Left renal cortex interstitium (tissue), 4 donors: ENCODE measurements at places on chromosomes 11 and 22. TPM values are rescaled to one million over a fixed set of nuclear protein-coding genes. Genes with fewer than 3 reads are reported as not detected.

Gene HEPHL1
- 0.10 TPM for polyA plus RNA-seq

Gene CTTN
- 141 TPM for polyA plus RNA-seq

Gene KCNK7
- polyA plus RNA-seq, result 0.21 TPM

Gene OAF
- polyA plus RNA-seq, result 54.2 TPM

GRCh38 chr22:42299586-42300258, 29.3 kb upstream of the TCF20 start:
- DNase-seq, result no peak

- peak; percentile 44 for DNase-seq
Measured at GRCh38 chr11:66639066-66639813, 737 bp downstream of the RBM4 start.

- DNase-seq, result no peak
Measured at GRCh38 chr22:28930357-28931007, 47.1 kb downstream of the ZNRF3 start.

DNA sequence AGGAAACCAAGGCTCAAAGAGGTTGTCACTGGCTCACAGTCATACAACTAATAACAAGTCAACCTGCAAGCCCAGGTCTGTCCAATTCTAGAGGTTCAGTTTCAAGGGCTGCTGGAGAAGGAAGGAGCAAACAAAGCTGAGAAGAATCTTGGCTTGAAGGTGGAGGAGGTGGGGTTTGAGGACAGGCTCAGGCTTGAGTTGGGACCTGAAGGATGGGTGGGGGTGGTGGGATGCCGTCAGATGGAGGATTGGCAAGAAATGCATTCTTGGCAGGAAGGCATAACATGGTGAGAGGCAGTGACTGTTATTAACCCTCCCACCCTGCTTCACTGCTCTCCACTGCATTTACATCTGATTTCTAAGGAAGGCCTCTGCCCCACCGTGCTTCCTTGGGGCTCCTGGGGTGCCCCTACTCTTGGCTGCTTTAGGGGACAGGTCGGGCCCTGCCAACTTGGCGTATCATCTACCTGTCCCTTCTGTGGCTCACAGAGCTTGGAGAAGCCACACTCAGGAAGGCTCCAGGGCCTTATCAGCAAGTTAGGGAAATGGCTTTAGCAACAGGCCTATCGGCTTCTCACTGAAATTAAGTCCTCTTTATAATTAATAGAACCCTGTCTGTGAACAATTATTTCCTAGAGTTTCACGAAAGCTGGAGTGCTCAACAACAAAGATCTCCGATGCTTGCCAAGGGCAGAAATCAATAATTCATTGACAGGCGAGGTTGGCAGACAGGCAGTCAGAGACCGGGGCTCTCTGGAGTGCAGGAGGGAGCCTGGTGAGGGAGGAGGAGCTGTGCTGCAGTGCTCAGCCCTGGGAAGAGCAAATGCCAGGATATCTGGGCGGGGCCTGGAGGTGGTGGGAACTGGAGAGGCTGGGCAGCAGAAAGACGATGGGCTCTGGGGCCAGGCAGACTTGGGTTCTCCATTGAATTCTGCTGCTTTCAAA, 84.9 kb upstream of the NARS2 start:
- DNase-seq, result no peak

- no peak for DNase-seq
Measured at GRCh38 chr11:69284081-69284511, 9.9 kb upstream of the MYEOV start.

GRCh38 chr11:134562196-134562595, 150.2 kb upstream of the B3GAT1 start:
- no peak for DNase-seq

DNA sequence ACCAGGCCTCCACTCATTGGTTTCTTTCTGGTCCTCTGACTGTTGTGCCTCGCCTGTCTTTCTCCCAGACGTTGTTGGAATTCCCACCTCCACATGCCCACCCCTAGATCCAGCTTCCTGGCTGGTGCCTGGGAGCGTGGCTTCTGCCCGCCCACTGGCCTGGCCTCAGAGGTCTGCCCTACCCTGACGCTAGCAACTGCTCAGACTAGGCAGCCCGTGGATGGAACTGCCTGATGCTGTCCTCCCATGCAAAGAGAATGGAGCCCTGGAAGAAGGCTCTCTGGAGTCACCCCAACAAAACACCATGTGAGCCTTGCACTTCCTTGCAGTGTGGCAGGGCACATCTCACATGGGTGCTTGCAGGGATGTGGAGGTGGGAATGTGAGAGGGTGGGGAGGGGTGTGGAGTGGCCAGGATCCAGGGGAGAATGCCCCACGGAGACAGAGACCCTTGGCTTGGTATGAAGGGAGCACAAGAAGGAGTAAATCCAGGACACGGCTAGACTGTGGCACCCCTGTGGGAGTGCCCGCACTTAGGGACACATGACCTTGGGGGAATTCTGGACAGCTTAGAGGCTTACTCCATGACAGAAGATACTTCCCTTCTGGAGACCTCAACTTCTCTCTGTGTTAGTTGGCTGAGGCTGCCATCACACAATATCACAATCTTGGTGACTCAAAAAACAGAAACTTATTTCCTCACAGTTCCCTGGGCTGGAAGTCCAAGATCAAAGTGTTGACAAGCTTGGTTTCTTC, 22.5 kb upstream of the ADA2 start:
- no peak for DNase-seq

DNA sequence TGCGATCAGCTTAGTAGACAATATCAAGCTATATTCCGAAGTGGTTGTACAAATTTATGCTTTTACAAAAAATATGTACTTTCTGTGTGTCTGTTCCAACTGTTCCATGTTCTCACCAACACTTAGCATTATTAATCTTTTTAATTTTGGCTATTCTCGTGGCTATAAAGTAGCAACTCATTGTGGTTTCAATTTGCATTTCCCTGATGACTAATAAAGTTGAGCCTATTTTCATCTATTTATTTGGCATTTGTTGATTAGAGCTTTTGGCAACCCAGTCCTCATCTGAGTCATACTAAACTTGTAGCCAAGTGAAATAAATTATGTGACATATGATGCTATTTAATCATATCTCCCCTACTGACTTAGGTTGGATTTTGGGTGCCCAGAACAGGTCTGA, 115.9 kb downstream of the FBXO7 start:
- no peak for DNase-seq
